ENCODE measurements at places on chromosomes 7 and 10.
A peak's percentile ranks its signal among the peaks of the same experiment; 100 is the strongest.

GRCh38 chr10:5844345-5845055 lies 31.3 kb upstream of the GDI2 start:
- DNase-seq = no peak

- DNase-seq = peak; percentile 17
Measured at GRCh38 chr10:30639946-30640786, 10.6 kb upstream of the LYZL2 start.

DNA sequence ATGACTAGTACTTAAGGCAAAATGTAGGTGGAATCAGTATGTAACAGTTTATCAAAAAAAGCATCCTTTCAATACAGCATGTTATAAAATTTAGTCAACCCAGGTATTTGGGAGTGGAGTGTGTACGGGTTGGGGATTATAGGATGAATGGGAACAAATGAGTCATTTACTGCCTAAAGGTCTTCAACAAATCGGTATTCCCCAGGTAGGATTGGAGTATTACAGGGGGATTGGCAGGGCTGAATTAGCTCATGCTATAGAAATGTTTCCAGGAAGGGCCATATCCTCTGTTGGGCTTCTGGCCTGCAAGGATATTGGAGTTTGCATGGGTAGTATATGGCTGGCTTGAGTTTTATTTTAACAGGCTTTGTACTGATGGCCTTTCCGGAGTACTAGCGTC lies 723.7 kb downstream of the SORCS1 start:
- DNase-seq = no peak

GRCh38 chr7:101163279-101164070 lies 1.9 kb downstream of the VGF start:
- DNase-seq = peak; percentile 41

DNA sequence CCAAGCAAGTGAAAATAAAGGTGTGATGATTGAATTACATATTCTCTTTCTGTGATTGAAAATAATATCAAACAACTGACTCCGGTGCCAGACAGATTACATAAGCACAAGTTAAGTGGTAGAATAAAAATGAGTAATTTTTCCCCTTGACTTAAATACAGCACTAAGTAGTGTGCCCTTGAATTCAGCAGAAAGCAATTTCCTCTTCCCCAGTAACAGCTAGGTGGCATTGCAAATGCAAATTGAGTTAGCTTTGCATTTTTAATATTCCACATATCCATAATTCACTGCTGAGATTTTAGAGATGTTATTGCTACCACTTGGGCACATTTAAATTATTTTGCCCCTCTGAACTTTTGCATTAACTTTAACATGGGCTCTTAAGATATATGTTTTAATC lies 89.8 kb upstream of the NPVF start:
- no peak for DNase-seq

DNA sequence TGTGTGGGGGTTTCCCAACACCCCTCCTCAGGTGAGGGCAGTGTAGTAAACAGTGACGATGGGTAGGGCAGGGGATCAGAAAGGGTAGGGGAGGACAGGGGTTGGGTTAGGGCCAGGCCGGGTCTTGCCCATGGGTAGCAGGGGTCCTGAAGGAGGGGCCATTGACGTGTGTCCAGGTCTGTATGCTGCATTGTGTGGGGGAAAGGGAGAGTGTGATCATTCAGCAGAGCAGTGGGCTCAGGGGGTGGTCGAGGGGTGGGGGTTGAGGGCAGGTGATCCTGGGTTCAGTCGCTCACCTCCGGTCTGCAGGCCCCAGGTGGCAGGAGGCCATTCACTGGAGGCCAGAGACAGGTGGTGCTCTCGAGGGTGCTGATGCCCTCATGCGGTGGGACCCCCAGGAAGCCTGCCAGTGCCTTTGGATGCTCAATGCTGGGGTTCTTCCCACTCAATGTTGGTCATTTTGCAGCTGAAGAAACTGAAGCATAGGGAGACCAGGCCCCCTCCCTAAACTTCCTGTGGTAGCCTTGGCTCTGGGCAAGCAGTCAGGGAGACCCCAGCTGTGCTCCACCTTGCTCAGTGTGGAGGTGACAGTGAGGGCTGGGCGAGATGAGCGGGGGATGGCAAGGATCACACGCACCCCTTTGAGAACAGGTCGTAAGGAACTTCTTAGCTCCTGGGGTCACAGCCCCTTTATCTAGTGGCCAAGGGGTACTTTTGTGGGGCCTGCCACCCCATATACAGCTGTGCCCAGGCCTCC lies 48.8 kb upstream of the CAMK2B start:
- DNase-seq = no peak
